Liver (tissue), 10 donors: ENCODE measurements at places on chromosomes 12 and 14. TPM values are rescaled to one million over a fixed set of nuclear protein-coding genes. Genes with fewer than 3 reads are reported as not detected.
A peak's percentile ranks its signal among the peaks of the same experiment; 100 is the strongest.

Gene ANKRD33
- not detected for polyA plus RNA-seq

Gene CD69
- polyA plus RNA-seq = 1.3 TPM

GRCh38 chr14:88270776-88271175, 52.3 kb downstream of the KCNK10 start:
- DNase-seq = peak; percentile 50

- DNase-seq = no peak
Measured at GRCh38 chr12:25882266-25882665, 76.2 kb upstream of the RASSF8 start.

GRCh38 chr12:130680451-130680990, 35.6 kb downstream of the RIMBP2 start:
- no peak for DNase-seq

DNA sequence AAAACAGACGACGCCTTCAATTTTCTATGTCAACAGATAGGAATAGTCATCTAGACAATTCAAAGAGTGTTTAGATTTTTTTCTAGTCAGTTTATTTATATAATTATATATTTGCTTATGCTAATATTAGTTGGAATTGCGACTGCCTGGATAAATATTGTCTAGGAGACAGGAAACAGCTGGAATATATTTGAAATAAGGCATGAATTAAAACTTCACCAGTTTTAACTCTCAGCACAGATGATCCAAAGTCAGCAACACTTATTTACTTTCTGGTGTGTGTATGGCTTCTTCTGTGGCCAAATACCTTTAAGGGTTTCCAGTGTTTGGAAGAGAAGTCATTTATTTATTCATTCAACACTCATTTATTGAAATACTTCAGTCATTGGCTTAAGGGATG, 1215.4 kb upstream of the USP15 start:
- DNase-seq = no peak

- DNase-seq = peak; percentile 69
Measured at GRCh38 chr14:73785834-73786635, 65.6 kb upstream of the PTGR2 start.
